HepG2 (cell line): ENCODE measurements at places on chromosomes 12 and 14.

- no peak for DNase-seq
These were observed 23.9 kb upstream of the C14orf180 start for GRCh38 chr14:104555430-104556255.

DNA sequence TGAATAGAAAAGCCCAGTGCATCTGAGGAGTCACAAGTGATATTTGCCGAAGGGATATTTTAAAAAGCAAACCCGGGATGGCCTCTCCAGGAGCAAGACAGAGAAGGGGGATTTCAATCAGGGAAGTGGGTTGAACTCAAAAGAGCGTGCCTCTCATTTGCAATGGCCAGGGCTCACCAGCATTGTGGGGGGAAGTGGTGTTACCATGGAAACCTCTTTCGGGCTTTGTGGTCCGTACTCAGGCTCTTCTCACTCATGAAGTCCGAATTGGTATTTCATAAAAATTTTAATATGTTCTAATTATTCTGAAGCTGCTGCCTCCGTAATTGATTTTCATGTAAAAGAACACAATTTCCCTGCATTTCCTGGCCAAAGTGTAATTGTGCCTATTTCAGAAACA is 79.8 kb downstream of the SLC15A4 start:
- DNase-seq: no peak

DNA sequence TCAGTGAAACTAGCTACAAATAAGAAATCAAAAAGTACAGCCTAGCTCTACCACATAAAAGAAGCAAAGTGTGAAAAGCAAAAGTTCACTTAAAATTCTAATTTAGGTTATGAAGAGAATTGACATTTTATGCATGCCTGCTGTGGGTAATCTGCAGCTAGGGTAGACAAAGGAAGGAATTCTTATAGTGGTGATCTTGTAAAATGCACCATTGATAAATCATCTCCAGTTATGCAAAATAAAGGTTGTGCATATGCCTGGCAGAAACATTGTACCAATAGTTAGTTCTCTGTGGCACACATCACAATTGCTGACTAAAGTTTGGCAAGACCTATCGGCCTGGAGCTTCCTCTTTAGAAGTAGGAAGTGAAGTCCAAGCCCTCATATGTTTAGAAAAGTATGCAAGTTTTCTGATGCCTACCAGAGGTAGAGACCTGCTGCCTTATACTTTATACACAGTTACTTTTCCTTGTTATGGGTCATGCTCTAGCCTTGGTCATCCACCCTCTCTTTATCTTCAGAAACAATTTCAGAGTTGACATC is 78.3 kb downstream of the TSHR start:
- DNase-seq: no peak

- no peak for DNase-seq
These were observed 2.4 kb downstream of the MBD6 start for GRCh38 chr12:57524814-57525614.

GRCh38 chr12:30823764-30824163 is 69.0 kb upstream of the CAPRIN2 start:
- no peak for DNase-seq

GRCh38 chr12:71655495-71655894 is 8.2 kb downstream of the ZFC3H1 start:
- DNase-seq: no peak

DNA sequence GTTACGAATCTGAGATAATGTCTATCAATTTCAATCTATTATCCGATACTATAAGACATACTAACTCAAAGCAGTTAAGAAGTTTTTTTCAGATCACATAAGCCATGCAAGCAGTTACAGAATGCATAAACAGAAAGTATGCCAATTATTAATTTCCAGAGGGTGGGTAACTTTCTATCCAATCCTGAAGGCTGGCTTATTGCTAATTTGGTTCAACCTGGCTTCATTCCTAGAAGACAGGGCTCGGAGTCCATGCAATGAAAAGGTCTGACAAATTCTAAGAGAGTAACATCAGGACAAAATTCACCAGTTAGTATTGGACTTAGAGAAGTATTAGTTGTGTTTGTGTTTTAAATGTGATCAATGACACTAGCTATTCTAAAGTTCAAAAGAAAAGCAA is 15.0 kb downstream of the FERMT2 start:
- DNase-seq: no peak

- no peak for DNase-seq
These were observed 102.2 kb downstream of the VEZT start for GRCh38 chr12:95319694-95320331.

- DNase-seq: no peak
These were observed 627.0 kb upstream of the FBXO33 start for GRCh38 chr14:40058901-40059897.

GRCh38 chr12:13947276-13947946 is 34.0 kb downstream of the GRIN2B start:
- DNase-seq: no peak

- DNase-seq: no peak
These were observed 19.2 kb downstream of the ITPR2 start for GRCh38 chr12:26813812-26814211.

DNA sequence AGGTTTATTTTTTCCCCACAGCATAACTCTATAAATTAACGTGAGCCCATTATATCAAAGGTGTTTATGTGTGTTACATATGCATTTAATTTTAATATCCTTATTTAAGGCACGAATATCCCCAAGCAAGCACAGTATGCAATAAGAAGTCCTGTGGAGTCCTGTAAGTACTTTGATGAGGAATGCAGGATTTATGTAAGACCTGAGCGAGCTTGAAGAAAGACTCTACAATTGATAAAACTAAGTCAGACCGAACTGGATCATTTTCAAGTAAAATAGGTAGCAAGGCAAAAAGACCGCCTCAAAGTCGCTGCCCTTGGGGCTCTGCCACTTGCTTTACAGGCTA is 755 bp downstream of the SLC25A21 start:
- DNase-seq: no peak

- no peak for DNase-seq
These were observed at the start of gene TTC7B for GRCh38 chr14:90815822-90816662. Gene TTC7B (minus strand): TSS chr14:90816430. CDS start chr14:90816295, 135 bp downstream.

DNA sequence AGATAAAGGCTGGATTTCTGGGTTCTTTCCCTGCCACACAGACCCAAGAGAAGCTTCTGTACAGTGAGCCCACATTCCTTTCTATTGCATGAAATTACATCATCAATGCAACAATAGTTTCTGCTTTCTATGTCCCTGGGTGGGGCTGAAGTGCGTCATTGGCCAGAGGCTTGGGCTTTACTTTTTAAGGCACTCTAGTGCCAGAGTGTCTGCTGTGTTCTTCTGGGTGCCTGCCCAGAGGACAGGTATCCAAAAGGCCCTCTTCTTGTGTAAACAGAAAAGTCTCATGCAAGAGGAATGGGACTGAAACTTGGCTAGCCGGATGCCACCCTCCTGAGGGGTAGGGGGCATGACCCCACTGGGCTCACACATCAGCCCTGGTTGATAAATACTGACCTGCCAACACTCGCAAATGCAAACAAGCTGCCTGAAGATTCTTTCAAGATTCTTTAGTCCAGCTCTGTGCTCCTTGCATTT is 5.9 kb downstream of the KRT86 start:
- DNase-seq: peak; percentile 67

DNA sequence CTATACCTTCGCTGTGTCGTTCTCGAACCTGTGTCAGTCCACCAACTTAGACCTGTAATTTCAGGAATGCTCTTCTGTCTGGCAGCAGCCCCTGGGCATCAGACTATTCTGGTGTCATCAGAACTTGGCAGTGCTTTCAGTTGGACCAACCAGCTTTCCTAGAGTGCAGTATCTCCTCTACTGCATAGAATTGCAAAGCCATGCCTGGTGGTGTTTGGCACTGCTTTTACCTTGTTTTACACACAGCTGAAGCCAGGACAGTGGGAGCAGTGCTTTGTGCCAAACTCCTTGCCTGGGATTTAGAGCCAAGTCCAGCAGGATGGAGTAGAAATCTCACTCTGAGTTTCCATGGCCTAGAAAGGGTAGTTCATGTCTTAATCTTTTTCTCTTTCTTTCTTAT is 1.5 kb downstream of the FLVCR2 start:
- no peak for DNase-seq

- no peak for DNase-seq
These were observed 147.4 kb downstream of the EFCAB11 start for GRCh38 chr14:89807151-89807550.

GRCh38 chr12:13583630-13584029 is 387.1 kb downstream of the EMP1 start:
- no peak for DNase-seq

- no peak for DNase-seq
These were observed 649.0 kb downstream of the TMTC2 start for GRCh38 chr12:83335748-83336147.

DNA sequence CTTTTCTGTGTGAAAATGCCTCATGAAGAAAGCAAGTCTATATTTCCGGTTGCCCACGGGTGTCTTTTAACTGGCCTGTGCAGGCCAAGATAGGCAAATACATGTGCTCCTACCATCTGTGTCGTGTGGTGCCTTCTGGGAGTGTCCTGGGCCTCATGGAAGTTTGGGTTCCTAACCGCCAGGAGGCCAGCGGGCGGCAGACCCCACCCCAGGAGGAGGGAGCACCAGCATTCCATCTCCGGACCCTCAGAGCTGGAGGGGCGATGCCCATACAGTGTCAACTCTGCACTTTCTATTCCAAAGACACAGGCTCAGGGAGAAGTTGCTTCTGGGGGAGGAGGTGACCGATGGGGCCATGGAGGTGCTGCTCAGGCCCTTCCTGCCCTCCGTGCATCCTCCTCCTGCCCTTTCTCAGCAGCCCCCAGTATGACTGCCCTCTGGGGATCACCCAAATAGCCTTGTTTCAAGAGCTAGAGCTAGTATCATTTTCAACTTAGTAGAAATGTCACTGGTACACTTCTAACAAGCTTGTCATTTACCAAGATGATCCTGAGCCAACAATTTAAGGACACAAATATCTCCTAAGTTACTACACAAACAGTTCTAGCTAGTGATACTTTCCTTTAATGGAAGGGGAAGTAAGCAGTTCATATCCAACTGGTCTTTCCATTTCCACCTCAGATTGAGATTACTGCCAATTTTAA is 17.8 kb downstream of the CCDC92 start:
- DNase-seq: no peak

- DNase-seq: peak; percentile 49
These were observed 325 bp upstream of the CLIP1 start for GRCh38 chr12:122422730-122423257.

DNA sequence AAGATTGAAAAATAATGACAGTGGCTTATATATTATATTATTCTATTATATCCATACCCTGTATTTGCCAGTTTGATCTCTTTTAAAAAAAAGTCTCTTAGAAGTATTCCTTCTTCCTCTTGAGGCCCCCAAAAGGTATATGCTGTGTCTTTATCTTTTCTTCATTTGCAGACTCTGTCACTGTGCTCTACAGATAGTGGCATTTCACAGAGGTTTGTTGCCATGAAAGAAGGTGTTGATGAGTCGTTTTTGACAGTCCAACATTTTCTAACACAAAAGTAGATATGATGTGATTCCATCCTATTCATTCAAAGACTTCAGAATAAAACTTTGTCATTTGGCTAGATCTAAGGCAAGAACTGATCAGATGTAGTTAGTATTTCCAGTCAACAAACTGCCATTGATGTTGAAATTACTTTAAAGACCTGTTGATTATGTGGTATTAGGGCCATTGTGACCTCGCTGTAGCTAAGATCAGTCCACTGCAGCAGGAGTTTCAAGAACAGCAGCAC is at the start of gene CCDC196:
Gene CCDC196, plus strand, starts transcription at position 462 of the 512 bp plus-strand sequence. CDS start 132 bp downstream, outside the sequence.
- DNase-seq: no peak

DNA sequence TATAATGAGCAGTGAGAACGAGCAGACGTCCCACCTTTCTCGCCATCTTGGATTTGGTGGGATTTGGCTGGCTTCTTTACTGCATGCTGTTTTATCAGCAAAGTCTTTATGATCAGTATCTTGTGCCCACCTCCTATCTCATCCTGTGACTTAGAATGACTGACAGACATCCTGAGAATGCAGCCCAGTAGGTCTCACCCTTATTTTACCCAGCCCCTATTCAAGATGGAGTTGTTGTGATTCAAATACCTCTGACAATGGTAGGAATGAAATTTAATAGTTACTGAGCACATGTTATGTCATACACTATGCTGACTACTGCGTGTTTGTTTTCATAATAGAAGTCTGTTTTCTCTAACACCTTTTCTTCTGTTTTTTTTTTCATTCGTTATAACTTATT is 1.9 kb downstream of the TMTC3 start:
- no peak for DNase-seq
